ENCODE measurements at places on chromosomes 2 and 18.

DNA sequence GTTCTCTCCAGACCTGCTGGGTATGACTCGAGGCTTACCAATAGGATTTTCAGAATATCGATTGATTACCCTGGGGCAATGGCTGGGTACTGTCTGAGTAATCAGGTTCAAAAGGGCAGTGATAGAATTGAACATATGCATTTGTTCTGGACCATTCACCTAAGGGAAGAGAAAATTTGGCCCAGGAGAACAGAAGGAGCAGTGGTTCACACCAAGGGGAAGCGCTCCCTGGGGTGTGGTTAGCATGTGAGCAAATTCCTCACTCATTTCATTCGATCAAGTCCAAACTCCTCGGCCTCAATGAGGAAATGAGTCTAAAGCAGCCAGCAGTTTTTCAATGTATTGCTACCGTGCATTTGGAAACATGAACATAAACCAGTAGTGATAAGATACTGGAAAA, 55.6 kb downstream of the CYP26B1 start:
- DNase-seq, result no peak

DNA sequence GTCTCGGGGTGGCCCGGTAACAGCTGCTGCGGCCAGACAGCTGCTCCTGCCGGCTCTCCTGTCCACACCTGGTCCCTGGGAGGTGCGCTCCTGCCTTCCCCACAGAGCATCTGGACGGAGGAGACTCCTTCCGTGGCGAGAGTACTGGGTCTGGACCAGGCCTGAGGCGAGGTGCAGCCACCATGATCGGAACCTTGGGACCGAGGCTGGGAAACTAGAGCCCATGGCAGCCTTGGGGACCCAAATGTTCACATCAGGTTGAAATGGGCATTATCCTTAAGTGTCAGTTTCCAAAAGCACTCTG, 628 bp downstream of the GIGYF2 start:
- DNase-seq, result peak; percentile 22

- DNase-seq, result no peak
Observed at GRCh38 chr2:148675708-148676107, 31.2 kb downstream of the EPC2 start.

GRCh38 chr2:45046786-45047185, 37.5 kb upstream of the SIX2 start:
- DNase-seq, result no peak
